Aorta (tissue), 5 donors: ENCODE measurements at places on chromosomes 12 and 14. TPM values are rescaled to one million over a fixed set of nuclear protein-coding genes. Genes with fewer than 3 reads are reported as not detected.

The GARIN6 gene
- not detected for total RNA-seq

DNA sequence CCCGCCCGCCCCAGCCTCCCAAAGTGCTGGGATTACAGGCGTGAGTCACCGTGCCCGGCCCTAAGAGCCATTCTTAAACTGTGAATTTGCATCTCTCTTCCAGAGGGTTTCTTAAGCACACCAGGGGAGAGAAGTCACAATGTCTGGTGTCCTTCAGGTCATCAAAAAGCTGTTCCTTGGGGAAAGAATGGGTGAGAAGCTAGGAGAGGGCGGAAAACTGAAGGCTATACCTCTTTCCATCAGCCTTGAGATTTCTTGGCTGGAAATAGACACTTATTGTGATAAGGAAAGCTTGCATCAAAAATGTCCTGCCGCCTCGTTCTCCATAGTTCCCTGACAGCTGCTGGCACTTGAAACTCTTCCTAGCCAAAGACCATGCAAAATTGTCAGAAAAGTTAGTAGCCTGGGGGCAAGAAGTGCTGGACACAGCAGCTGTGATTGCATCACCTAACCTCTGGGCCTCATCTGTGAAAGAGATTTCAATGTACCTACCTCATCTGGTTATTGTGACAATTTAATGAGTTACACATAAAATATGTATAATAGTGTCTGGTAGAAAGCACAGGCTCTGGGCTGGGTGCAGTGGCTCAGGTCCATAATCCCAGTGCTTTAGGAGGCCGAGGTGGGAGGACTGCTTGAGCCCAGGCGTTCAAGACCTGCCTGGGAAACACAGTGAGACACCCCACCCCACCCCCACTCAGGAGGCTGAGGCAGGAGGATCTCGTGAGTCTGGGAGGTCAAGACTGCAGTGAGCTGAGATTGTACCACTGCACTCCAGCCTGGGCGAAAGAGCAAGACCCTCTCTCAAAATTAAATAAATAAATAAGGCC is 9.7 kb upstream of the UBC start:
- no peak overlapping the region for H3K4me3 ChIP-seq
- H3K27me3 ChIP-seq: no peaks in the 10 kb centered on the region
- H3K27ac ChIP-seq: no peak overlapping the region
- H3K4me1 ChIP-seq: no peaks in the 10 kb centered on the region
- peak; percentile 45 for DNase-seq

- H3K4me1 ChIP-seq: no peaks in the 10 kb centered on the region
- H3K4me3 ChIP-seq: no peak overlapping the region
- H3K27me3 ChIP-seq: no peaks in the 10 kb centered on the region
- no peaks in the 10 kb centered on the region for H3K36me3 ChIP-seq
Observed at GRCh38 chr12:67394550-67394949, 125.4 kb downstream of the CAND1 start.

GRCh38 chr12:41636653-41637052 is 448.5 kb downstream of the PDZRN4 start:
- H3K27me3 ChIP-seq: no peaks in the 10 kb centered on the region
- no peaks in the 10 kb centered on the region for H3K4me1 ChIP-seq
- H3K27ac ChIP-seq: no peak overlapping the region
- H3K4me3 ChIP-seq: no peak overlapping the region

The BMAL2 gene
- total RNA-seq: 18.1 TPM

GRCh38 chr14:92549105-92549858 is 35.7 kb downstream of the RIN3 start:
- peak; percentile 65 for DNase-seq
- no peak overlapping the region for H3K4me3 ChIP-seq
- H3K27ac ChIP-seq: peak overlapping the region; percentile 84

GRCh38 chr14:75445236-75445635 is 17.4 kb downstream of the JDP2 start:
- H3K27ac ChIP-seq: no peak overlapping the region
- H3K27me3 ChIP-seq: no peaks in the 10 kb centered on the region
- no peak overlapping the region for H3K4me3 ChIP-seq
- H3K4me1 ChIP-seq: peaks cover 4% of the 10 kb centered on the region
- no peak for DNase-seq

GRCh38 chr12:94873734-94874517 is 129.6 kb downstream of the NDUFA12 start:
- peak overlapping the region; percentile 88 for H3K4me3 ChIP-seq
- H3K36me3 ChIP-seq: no peaks in the 10 kb centered on the region
- H3K4me1 ChIP-seq: no peaks in the 10 kb centered on the region
- no peak overlapping the region for H3K27ac ChIP-seq
- no peak for DNase-seq

- H3K4me1 ChIP-seq: no peaks in the 10 kb centered on the region
- no peak overlapping the region for H3K4me3 ChIP-seq
- DNase-seq: no peak
- no peaks in the 10 kb centered on the region for H3K36me3 ChIP-seq
- H3K27ac ChIP-seq: no peak overlapping the region
Observed at GRCh38 chr12:94616203-94616729, 34.1 kb downstream of the TMCC3 start.

- no peaks in the 10 kb centered on the region for H3K27me3 ChIP-seq
- no peaks in the 10 kb centered on the region for H3K36me3 ChIP-seq
- H3K4me3 ChIP-seq: no peak overlapping the region
- DNase-seq: no peak
Observed at GRCh38 chr14:77980475-77981321, 180.8 kb downstream of the ADCK1 start.

DNA sequence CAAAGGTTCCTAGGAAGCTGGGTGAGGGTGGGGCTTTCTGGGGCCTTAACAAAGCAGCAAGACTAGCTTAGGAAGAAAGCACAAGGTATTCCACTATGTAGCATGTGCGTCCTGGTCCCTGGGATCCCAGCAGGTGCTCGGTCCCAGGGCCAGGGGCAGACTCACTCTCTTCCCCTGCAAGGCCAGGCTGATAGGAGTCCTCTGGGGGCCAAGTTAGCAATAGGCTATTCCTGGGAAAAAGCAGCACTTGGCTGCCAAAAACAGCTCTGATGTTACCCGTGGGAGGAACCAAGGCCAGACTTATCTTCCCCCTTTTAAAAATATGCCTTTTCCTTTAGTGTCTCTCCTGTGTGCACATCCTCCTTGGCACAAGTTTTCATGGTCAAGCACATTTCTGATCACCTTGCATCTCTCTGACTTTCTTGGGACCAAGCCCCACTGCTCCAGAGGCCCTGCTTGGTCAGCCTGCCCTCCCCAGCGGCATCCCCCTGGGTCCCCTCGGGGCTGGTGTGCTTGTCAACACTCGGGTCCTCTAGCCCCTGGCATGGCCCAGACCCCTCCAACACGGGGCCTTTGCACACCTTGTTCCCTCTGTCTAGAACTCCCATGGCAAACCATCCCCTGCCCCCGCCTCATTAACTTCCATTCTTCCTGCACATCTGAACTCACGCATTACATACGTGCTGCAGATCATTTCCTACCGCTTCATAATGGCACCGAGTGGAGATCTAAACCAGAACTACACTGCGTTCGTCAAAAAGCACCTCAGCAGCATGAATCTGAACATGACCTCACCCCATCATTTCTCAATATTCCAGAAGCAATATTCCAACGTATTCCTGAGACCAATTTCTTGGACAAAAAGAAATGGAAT is 21.9 kb downstream of the CCDC92 start:
- no peak for DNase-seq
- peaks cover 12% of the 10 kb centered on the region for H3K4me1 ChIP-seq
- no peaks in the 10 kb centered on the region for H3K27me3 ChIP-seq
- H3K27ac ChIP-seq: no peak overlapping the region
- H3K4me3 ChIP-seq: no peak overlapping the region

GRCh38 chr12:124162151-124163110 is 132.5 kb upstream of the RFLNA start:
- no peak overlapping the region for H3K27ac ChIP-seq
- no peak for DNase-seq
- H3K4me1 ChIP-seq: no peaks in the 10 kb centered on the region
- no peak overlapping the region for H3K4me3 ChIP-seq
- H3K36me3 ChIP-seq: no peaks in the 10 kb centered on the region

- H3K27me3 ChIP-seq: no peaks in the 10 kb centered on the region
- no peak for DNase-seq
- H3K4me1 ChIP-seq: no peaks in the 10 kb centered on the region
Observed at GRCh38 chr12:89789862-89790261, 81.2 kb upstream of the ATP2B1 start.

DNA sequence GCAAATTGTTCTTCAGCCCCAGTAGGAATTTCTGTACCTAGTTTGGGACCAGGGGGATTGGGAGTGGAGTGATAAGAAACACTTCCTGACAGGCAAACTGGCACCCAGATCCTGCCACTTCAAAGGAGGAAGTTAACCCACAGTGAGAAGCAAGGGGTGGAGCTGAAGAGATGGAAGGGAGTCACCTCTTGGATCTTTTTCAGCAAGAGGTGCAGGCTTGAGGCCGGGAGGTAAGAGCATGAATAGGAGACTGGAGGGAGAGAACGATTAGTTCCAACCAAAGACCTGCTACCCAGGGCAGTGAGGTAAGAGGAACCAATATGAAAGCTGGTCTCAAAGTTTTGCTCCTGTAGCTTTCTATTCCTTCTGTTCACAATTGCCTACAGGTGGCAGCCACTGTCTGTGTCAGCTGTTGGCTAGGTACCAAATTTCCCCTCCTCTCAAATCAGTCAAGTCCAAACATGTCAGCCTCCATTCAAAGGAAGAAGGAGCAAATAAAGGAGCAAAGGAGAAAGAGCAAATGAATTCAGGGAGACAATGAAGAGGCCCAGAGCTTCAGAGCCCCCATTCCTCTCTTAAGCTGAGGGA is 14.9 kb upstream of the TAC3 start:
- H3K4me3 ChIP-seq: no peak overlapping the region
- no peak overlapping the region for H3K27ac ChIP-seq
- no peak for DNase-seq
- H3K36me3 ChIP-seq: no peaks in the 10 kb centered on the region

- peak overlapping the region; percentile 38 for H3K4me3 ChIP-seq
- H3K36me3 ChIP-seq: no peaks in the 10 kb centered on the region
- no peaks in the 10 kb centered on the region for H3K27me3 ChIP-seq
- DNase-seq: peak; percentile 88
- peak overlapping the region; percentile 50 for H3K27ac ChIP-seq
- no peaks in the 10 kb centered on the region for H3K4me1 ChIP-seq
Observed at GRCh38 chr12:2958432-2959191, 585 bp upstream of the TEAD4 start.

The ZDHHC22 gene
- total RNA-seq: not detected

DNA sequence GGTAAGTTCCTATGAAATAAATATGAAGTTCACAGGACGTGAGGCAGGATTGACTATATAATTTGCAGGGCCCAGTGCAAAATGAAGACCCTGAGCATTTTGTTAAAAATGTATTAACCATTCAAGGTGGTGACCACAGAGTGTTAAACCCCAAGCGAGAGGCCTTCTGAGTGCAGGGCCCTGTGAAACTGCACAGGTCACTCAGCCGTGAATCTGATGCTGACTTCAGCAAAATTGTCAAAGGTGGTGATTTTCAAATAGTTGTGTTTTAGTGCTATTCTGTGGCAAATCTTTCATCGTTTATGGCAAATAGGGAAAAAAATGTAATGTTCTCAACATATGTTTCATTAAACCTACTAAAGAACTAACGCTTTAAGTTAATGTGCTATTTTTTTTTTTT is 334.0 kb upstream of the NAV3 start:
- no peaks in the 10 kb centered on the region for H3K36me3 ChIP-seq
- H3K4me1 ChIP-seq: no peaks in the 10 kb centered on the region
- H3K27ac ChIP-seq: no peak overlapping the region
- H3K27me3 ChIP-seq: no peaks in the 10 kb centered on the region

DNA sequence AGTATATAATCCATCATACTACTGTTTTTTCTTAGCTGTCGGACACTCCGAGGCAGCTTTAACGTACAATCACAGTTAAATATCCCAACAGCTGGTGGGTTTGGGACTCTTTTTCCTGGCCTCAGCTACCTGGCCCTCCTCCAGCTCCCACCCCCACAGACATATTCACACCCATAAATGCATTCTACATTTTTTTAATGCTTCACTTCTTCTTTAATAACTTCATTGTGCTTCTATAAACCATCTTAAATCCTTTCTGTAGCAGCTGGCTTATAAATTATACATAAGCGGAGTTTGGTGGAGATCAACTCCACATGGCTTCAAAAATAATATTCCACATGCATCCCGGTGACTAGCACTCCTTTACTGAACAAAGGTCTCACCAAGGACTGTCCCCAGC is 33.3 kb downstream of the TDG start:
- no peak overlapping the region for H3K4me3 ChIP-seq
- no peaks in the 10 kb centered on the region for H3K27me3 ChIP-seq

DNA sequence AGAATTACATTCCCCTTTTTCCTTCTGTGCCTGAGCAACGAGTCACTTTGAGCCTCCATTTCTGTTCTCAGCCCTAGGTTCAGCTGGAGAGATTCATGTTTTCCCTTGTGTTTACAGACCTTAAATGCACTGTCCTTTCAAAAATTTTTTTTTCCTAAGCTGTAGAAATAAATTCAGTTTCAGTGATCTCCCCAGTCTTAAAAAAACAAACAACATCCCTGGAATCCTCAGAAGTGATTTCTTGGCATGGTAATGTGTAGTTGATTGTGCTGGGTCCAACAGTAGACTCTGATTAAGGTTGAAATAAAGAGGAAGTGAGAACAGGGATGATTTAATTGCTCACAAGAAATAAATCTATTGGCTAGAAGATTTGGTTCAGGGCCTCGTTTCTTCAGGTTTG is 89.3 kb downstream of the NTN4 start:
- DNase-seq: no peak
- H3K36me3 ChIP-seq: no peaks in the 10 kb centered on the region
- H3K27ac ChIP-seq: no peak overlapping the region
- H3K4me1 ChIP-seq: peaks cover 5% of the 10 kb centered on the region

DNA sequence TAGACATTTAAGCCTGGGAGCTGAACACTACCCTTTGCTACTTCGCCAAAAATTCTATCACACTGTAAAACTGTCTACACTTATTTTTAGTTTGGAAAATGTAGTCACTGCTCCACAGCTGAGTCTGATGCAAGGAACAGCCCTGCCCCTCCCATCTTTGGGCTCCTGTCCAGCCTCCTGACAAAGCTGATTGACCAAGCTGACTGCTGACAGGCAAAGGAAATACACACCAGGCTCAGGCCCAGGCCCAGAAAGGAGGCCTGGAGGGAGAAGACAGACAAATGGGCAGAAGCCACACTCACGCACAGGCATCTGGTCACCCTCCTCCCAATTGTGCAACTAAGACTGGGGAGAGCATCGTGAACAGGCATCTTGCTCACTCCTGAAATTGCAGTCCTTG is 55.3 kb downstream of the ISCA2 start:
- no peaks in the 10 kb centered on the region for H3K27me3 ChIP-seq
- peak; percentile 94 for DNase-seq
- H3K27ac ChIP-seq: peak overlapping the region; percentile 25
- no peak overlapping the region for H3K4me3 ChIP-seq
